Endodermal cell (in vitro differentiated cells): ENCODE measurements at places on chromosomes 5 and 9.
A peak's percentile ranks its signal among the peaks of the same experiment; 100 is the strongest.

DNA sequence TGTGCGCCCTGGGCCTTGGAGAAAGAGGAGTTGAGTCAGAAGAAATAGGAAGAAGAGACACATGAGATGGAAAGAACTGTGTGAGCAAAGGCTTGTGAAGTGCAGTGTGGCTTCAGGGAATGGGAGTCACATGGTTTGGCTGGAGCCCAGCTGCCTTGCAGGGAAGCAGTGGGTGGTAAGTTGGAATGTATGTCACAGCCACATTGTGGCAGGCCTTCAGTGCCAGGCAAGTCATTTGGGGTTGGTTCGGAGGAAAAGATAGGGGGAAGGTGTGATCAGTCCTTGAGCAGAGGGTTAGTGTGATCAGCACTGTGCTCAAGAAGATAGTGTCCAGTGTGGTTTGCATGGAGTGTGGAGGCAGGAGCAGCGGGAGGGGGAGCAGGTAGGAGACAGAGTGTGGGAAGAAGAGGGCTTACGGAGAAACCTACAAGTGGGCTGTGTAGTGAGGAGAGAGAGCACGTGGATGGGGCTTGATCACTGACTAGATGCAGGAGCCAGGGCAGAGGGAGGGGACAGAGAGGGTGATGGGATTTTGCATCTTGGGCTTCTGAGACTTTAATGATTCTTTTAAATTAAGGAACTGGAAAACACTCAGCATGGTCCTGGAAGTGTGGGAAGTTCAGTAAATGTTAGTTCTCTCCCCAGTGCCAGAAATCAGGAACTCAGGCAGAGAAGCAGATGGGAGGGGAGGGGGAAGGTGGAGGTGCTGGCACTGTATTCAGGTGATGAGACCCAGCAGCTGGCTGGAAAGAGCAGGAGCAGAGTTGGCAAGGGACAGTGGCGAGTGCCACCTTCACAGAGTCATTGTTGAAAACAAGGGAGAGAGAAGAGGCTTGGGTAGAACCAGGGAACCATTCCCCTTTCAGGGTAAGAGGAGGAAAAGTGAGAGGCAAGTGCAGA, 46.6 kb downstream of the ARHGAP26 start:
- DNase-seq, result no peak

- no peak for DNase-seq
Observed at GRCh38 chr5:139958432-139959148, 84.5 kb downstream of the NRG2 start.

DNA sequence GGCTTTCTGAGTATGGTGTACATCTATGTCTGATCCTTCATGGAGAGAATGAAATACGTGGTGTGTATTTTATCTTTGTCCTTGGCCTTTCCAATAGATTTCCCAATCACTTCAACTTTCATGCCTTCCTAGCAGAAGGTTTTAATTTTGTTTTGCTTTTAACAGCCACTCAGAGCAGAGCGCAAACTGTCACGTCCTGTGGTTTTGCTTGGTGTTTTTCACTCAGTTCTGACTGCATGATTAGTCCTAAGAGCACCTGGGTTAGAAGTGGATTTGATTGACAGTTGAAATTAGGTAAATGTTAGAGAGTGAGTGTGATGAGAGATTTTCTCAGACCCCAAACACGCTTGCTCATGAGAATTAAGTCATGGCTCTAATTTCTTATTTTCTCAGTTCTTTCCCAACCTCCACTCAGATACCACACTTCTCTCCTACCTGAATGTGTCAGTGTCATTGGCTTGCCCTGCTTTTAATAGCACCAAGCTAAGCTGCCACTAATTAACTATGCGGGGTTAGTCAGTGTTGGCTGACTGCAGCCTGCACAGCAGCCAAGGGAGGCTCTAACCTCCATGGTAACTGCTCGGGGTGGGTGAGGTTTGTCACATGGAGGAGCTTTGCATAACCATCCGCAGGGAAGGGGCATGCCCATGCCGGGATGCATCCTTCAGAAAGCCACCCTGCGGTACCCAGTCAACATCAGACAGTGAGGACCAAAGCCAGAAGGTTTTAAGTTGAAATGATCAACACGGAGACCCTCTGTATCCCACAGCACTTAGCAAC, 173.4 kb downstream of the NR3C1 start:
- peak; percentile 66 for DNase-seq

GRCh38 chr5:110031402-110032140, 341.8 kb downstream of the MAN2A1 start:
- DNase-seq, result no peak

DNA sequence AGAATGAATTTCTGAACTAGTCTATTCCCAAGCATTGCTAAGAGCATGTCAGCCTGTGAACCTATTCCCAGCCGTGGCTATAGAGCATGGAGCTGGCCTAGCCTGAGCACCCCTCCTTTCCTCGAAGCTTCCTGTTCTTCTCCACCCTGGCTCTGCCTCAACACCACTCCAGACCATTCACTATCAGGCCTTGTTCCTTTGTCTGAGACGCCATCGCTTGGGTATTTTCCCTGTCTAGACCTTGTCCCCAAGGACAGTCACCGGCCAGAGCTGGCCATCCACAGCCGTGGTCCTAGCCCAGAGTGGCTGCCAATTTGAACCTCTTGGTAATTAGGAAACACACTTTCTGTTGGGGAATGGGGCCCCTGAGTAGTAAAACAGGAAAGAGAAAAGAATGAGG, 105.8 kb downstream of the LIFR start:
- DNase-seq, result peak; percentile 24

GRCh38 chr9:106843371-106843770, 19.6 kb upstream of the ZNF462 start:
- DNase-seq, result no peak

DNA sequence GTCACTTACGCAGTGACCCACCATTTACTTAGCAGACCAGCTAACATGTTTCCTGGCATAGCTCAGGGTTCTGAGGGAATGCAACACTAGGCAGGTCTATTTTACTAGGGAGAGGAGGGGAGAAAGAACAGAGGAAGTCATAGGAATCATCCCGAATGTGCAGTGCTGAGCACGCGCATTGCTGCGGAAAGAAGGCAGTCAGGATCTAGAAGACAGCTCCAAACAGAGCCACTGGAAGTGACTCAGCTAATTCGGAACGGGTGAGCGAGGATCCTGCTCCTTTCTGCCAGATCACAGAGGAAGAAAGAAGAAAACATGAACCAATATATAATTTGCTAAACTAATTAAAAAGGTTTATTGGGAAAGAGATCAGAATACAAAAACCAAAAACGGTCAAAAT, 339.8 kb downstream of the EFNA5 start:
- DNase-seq, result no peak

DNA sequence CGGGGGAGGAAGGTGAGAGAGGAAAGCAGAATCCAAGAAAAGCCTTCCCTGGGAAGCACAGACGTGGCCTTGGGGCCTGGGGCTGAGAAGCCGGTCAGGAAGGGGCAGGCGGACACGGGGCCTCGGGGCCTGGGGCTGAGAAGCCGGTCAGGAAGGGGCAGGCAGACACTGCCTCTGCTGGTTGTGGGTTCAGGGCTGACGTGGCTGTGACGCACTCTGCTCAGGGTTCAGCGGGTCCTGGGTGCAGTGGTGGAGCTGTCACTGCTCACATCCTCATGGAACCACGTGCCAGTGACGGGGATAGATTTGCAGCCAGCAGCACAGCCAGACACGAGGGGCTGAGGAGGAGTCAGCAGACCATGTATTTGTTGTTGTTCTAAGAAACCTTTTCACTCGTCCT, 12.8 kb downstream of the PAEP start:
- no peak for DNase-seq

GRCh38 chr9:127769929-127770582, 8.4 kb downstream of the SH2D3C start:
- peak; percentile 54 for DNase-seq

GRCh38 chr5:131757830-131758519, 38.8 kb downstream of the FNIP1 start:
- no peak for DNase-seq

DNA sequence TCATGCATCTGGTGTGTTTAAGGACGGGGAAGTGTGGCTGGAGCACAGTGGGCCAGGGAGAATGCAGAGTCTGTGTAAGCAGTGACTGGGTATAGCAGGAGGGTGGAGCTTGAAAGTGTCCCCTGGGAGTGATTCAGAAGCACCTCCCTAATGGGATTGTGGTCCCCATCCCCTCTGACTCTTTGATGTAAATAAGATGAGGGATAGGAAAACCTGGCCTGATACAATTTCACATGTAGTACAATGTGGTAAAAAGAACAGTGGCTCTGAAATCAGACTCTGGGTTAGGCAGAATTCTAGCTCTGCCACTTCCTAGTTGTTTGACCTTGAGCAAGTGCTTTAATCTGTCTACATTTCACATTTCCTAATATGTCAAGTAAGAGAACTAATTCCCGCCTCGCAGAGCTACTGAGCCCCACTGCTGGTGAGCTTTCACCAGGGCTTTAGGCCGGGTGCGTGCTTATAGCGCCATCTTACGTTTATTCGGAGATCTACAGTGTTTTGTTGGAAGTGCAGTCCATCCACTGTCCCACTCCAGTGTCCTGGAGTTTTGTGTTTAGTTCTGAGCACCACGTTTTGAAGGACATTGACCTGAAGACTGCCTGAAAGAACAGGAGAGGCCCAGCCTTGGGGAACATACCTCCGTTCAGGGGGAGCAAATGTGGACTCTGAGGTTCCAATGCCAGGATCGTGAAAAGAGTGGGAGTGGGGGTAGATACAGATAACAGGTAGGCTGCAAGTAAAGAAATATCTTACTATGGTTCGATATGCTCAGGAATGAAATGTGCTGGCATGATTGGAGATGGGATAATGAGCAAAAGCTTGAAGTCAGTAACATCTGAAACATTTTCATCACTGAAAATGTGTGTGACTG, 51.2 kb upstream of the TESK1 start:
- peak; percentile 86 for DNase-seq

- DNase-seq, result peak; percentile 70
Observed at GRCh38 chr5:53884417-53884816, 324.0 kb downstream of the NDUFS4 start.

- DNase-seq, result no peak
Observed at GRCh38 chr9:14479163-14479560, 165.2 kb upstream of the NFIB start.

DNA sequence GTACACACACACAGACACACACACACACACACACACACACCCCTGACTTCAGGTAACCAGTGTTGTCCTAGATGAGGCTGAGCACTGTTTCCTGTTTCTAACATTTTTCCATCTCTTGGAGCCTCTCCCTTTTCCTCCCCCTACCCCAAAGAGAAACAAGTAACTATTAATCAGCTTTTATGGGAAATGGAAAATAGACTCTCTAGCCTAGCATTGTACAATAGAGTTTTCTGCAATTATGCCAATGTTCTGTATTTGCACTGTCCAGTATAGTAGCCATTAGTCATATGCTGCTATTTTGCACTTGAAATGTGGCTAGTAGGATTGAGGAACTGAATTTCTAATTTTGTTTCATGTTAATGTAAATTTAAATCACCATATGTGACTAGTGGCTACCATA, 33.1 kb downstream of the RAB3C start:
- DNase-seq, result no peak

DNA sequence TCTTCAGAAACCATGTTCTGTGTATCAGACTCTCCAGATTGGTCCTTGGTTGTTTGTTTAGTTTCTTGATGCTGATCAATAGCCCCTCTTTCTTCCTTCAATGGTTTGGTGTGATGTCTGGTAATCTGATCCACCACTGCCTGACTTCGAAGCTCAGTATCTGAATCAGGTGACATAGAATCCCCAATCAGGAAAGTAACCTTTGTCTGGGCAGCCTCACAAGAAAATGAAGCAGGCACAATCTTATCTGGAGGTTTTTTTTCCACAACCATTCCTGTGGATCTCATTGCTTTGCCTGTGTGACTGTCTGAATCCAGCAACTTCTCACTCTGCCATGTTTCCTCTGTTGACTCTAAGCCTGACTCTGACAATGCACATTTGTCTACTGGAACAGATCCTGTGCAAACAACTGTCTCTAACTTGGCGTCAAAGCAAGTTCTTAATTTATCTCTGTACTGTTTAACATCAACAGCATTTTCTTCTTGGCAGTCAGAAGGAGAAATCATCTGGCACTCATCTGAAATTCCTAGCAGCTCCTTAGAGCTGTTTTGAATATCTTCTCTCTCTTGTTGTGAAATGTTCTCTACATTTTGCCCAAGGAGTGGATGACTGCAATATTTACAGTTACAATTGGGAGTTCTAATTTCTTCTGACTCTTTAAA, 37.1 kb upstream of the RAPGEF6 start:
- no peak for DNase-seq

GRCh38 chr5:68233075-68233474, 17.5 kb downstream of the PIK3R1 start:
- DNase-seq, result no peak

DNA sequence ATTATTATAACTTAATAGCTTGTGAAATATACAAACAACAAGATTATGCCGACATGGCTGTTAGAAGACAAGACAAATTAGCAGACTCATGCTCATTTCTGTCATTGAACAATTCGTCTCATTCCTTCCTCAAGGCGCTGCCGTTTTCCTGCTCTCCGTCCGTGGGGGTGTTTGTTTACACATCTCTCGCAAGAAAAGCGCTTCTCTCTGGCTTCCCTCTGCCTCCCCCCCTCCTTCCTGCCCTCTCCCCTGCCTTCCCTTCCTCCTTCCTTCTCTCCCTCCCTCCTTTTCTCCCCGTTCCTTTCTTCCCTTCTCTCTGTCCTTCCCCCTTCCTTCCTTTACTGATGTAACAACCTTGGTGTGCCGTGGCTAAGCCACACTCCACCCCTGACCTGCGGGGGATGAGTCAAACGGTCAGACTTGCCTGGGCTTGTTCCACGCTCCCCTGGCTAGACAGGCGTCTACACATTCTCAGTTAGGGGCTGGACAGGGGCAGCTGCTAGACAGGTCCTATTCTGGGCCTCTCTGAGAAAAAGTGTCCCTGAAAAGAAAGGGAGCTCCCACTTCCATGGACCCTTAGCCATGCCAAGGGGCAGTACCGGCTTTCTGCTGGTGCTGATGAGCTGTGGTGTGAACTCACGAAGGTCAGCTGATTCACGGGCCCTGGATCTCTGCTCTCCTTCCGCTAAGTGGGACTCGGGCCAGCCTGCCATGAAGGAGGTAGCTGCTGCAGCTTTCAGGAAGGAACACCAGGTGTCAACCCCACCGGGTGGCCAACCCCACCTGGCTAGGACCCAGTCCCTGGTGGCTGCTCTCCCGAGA, 32.0 kb upstream of the SPTLC1 start:
- DNase-seq, result peak; percentile 74

DNA sequence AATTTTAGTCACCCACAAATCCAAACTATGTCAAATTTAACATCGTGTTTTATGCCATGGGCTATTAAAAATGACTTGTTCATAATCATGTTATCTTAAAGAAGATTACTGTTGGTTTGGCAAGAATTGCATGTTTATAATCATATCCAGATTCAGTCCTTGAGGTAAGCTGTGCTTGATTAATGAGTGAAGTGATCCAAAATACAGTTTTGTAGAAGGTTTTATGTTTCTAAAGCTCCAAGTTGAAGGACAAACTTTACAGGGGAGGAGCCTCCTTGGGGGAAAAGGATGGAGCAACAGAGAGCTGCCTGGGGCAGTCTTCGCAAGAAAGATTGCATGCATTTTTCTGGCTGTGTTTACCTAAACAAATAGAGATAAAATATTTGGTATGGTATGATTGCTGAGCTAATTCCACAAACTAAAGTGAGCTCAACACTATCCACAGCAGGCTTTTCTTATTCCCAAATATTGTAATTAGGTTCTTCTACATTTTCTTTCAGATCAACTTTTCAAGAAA, 189.5 kb upstream of the TYRP1 start:
- DNase-seq, result no peak
